Mesothelial cell of epicardium (in vitro differentiated cells): ENCODE measurements at places on chromosomes 1 and 21.

- DNase-seq, result no peak
Observed at GRCh38 chr1:31700468-31701090, 3.2 kb downstream of the COL16A1 start.

DNA sequence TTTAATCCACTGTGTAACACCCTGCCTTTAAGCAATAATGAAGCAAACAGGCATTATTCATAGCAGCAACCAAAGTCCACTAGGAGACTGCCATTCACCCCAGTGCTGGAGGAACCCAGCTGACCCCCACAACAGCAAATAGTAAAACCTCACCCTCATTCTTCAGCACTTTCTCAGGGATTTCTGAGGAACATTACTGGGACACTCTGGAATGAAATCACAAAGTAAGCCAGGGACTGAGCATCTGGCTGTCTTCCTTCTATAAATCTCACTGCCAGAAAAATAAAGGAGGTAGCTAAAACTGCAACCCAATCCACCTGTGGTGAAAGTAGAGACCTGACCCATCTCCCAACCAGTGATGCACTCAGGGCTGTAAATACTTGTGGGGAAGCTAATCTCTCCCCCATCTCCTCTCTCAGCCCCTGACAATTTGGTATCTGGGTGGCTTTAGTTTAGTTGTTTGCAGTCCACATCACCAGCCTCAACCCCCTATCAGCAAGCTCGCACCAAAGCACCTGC lies 47.1 kb downstream of the COL6A1 start:
- DNase-seq, result no peak

GRCh38 chr1:14791654-14792053 lies 193.2 kb downstream of the KAZN start:
- DNase-seq, result no peak

DNA sequence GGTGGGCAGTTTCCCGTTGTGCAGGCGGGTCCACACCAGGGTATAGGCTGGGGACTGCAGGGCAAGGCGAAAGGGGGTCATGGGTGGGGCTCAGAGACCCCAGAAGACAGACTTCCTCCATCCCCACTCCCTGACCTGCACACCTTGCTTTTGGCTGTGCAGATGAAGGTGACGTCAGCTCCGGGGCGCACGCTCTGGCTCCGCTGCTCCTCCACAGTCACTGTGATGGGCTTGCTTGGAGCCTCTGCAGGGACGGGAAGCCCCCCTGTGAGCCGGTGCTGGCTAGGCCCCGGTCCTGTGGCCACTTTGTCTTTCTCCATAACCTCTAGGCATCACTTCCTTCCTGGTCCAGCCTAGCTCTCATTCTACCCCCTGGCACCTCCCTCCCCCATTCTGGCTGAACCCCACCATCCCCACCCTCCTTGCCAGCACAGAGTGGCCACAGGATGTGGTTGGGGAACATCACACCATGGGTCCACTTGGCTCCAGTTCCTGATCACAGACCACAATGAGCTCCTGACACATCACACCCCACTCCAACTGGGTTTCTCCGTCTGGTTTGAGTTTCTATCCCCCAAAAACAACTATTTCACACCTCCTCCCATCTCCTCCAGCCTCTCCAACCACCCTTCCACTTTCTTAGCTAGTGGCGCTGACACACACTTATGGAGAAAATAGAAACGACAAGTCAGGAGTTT lies 45.2 kb downstream of the LDLRAD2 start:
- no peak for DNase-seq

DNA sequence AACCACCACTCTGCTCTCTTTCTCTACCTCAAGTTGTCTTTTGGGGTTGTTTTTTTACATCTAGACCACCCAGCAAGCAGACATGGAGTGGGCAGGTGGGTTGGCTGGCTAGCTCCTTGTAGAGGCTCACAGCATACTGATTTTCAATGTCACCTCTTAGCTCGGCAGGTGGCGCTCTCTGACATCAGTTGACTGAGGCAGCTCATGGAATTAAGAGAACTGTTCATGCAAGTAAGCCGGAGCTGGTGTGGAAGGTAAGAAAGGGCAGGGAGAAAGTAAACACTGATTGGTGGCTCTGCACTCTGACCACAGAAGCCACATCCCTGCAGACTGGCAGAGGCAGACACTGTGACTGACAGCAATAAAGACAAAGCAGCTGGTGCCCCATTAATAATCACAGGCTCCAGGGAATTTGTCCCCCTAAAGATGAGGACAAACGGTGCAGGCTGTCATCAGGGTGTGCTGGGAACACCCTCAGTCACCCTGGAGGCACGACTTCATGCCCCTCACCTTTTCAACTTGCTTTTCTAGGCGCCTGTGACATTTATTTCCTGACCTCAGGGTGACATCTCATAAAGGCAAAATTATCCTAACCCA lies 226.8 kb downstream of the LMX1A start:
- DNase-seq, result peak; percentile 78
